ENCODE measurements at places on chromosomes 5 and 9.

DNA sequence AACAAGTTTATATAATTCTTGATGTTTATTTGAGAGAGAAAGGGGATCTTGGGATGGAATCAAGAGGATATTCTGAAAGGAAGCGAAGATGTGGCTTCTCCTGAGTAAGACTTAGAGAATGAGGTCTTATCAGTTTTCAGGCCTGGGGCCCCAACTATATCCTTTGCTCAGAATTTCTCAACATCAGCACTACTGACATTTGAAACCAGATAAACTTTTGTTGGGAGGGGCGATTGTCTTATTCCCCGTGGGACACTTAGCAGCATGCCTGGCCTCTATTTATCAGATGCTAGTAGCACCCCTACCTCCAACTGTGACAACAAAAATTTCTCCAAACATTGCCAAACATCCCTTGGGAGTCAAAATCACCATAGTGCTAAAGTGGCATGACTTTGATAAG is 567.7 kb downstream of the MAT2B start:
- DNase-seq = no peak

DNA sequence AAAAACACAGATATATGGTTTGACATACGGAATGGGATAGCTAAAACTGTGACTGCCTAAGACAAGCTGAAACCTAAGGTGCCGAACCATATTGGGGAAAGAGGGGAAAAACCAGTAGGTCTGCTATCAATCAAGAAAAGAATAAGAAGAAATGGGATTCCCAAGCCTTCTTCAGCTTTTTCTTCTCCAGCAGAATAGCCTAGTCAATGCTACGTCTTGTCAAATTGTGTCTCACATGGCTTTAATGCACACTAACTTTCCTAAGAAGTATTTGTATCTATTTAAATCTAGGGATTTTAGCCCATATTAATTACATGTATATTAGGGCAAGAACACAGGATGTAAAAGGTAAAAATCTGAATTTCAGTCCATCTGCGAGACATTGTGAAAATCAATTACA is 797 bp upstream of the FBXO38 start:
- no peak for DNase-seq

GRCh38 chr9:121404906-121405305 is 34.9 kb upstream of the STOM start:
- no peak for DNase-seq

- no peak for DNase-seq
These were observed 319.3 kb upstream of the RPS23 start for GRCh38 chr5:82597437-82597836.

- no peak for DNase-seq
These were observed 121.2 kb downstream of the GCNT1 start for GRCh38 chr9:76580188-76580587.

DNA sequence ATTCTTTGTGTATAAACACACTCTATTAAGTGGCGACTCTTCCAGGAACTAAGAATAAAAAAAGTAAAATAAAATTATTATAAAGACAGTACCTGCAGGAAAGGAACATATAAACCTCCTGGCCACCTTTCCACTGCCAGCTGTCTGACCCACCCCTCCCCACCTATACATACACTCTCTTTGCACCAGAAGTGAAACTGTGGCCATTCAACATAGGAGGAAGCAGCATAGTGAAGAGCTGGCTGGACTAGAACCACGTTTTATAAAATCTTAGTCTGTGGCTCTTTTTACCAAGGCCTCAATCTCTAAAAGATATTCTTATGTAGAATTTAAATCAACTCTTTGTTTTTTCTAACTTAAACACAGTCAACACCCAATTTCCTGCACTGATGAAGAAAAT is 289.6 kb downstream of the GABRB2 start:
- no peak for DNase-seq

DNA sequence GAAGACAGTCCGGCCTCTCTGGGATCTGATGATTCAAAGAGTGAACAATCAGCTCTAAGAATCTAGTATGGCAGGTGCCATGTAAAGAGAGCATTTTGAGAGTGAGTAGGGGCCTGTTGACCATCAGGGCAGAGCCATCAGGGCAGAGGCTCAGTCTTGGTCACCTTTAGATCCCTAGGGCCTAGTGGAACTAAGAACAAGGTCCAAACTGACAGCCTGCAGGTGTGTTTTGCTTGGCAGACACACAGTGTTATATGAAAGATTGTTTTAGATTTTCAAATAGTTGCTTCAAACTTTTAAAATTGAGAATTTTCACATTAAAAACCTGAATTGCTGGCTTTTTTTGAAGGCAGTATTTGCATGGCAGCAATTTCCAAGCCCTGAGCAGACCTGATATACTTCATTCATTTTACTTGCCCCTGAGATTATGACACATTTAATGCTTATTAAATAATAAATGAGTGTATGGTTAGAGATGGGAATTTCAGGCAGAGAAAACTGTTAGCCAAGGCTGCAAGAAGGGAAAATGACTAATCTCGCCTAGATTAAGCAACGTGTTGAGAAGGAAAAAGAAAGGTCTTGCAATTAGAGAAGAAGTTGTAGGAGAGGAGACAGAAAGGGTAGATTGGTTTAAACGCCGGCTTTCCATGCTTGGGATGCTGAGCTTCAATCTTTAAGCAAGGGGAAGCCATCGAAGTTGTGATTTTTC is 279.6 kb downstream of the ARRDC3 start:
- DNase-seq = no peak

GRCh38 chr9:38094165-38094564 is 25.1 kb upstream of the SHB start:
- DNase-seq = no peak

DNA sequence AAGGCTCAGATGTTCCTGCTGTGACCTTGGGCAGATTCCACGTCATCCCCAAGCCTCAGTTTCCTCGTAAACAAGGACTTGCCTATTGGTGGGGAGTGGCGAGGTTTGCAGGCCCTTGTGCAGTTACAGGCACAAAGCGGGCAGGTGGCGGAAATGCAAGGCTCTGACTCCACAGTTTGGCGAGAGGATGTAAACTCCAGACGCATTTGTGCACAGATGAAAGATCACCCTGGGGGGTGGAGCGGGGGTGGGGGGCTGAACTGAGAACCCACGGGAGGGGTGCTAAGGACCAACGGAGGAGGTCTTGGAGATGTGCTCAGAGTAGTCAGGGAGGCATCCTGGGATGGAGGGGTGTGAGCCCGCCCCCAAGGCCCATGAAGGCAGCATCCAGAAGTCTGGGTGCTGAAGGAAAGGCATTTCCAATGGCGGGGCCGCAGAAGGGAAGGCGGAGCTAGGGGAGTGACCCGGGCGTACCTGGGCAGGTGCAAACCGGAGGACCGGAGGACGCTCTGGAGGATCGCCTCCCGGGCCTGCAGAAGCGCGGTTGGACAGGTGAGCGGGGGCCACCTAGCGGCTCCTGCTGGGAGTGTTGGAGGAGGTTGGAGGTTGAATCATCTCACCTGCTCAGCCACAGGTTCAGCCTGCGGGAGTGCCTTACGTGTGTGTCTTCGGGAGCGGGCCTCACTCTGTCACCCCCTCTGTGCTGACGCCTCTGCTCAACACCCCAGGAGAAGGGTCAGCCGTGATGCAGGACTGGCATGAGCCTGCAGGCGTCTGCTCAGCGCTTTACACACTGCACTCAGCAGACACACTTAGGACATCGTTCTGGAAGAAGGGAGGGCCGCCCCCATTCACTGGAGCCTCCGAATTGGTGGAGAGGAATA is 1.9 kb upstream of the FIBCD1 start:
- DNase-seq = peak; percentile 65

- peak; percentile 23 for DNase-seq
These were observed 60.3 kb upstream of the NEK6 start for GRCh38 chr9:124197177-124198095.

- no peak for DNase-seq
These were observed 478.3 kb upstream of the ADAMTS16 start for GRCh38 chr5:4661836-4662235.

DNA sequence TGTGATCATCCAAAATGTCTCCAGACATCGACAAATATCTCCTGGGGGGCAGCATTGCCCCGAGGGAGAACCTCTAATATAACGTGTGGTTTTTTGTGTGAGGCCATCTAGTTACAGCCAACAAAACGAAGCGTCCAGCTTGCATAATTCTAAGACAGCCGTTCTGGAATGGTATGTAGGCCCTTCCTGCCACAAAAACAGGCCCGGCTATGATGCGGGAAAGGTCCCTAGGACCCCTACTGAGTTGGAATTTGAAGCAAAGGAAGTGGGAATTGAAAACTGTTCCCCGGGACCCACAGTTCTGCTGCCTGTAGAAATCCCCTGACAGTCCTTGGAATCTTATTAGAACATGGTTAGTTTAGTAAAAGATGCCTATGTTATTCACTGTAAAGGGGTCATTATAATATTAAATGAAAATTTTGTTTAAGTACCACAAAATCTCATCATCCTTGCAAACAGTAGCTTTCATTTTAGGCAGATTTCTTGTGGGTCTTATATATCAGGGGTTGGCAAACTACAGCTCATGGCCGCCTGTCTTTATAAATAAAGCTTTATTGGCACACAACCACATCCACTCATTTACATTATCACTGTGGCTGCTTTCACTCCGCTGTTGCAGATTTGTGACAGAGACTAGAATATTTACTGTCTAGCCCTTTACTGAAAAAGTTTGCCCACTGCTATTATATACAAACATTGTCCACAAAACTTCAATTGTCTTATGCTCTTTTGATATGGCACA is 70.7 kb downstream of the MSX2 start:
- DNase-seq = no peak

GRCh38 chr5:44809956-44810420 is 1.2 kb downstream of the MRPS30 start:
- no peak for DNase-seq

DNA sequence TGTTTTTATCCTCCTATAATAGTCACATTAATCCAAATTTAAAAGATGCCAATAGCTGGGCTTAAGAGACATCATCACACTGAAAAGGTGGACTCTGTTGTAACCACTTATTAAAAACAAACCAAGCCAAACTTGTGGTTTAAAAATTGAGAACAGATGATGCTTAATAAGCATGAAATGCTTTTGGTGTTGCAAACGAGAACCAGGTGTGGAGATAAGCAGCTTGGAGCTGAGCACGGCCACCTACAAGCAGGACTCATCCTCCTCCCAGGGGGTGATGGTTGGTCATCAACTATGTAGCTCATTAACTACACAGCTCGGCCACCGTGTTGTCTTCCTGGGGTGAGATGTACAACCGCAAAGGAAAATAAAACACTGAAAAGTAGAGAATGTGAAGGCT is 154.4 kb downstream of the NPR3 start:
- DNase-seq = no peak

DNA sequence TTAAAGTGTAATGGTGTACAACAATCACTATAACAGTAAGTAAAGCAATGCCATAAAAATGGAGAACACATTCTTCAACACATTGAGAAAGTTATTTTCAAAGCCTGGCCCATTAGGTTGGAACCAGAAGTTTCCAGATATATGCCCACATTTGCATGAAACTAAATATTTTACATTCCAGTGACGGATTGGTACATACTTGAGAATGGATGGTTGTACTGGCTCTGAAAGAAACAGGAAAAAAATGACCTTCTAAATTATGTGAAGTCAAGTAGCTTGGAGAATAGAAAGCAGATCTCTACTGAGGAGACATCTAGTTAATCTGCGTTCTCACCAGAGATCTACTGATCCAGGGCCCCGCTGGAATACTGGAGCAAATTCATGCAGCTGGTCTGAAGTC is 1037.0 kb downstream of the NR2F1-AS1 start:
- no peak for DNase-seq

- no peak for DNase-seq
These were observed 53.6 kb downstream of the GIN1 start for GRCh38 chr5:103066326-103066725.

DNA sequence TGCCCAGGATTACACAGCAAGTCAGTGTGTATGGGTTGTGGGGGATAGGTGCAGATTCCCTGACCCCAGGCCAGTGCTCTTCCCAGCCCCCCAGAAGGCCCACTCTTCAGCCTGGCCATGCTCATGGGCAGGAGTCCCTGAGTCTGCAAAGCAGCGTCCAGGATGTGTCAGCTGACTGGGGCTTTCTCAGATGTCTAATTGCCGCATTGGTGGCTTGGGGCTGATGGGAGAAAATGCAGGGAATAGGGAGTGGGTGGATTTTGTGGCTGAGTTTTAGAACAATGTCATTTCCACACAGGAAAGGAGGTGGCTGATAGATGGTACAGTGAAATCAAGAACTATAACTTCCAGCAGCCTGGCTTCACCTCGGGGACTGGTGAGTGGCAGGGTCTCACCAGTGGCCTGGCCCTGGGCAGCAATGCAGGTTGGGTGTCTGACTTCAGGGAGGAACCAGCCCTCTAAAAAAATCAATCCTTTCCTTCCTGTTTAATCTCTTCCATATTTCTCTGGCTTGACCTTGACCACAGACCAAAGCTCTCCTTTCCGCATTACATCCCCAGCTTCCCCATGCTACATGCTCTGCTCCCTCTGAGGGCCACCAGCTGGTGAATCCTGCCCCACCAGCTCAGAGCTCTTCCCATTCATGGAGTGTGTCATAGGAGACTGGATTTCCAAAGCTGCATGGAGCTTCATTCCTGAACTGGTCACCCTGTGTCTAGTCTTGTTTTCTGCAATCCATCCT is 14.2 kb downstream of the GLIPR2 start:
- no peak for DNase-seq

GRCh38 chr5:28164568-28164967 is 1126.2 kb upstream of the CDH9 start:
- DNase-seq = no peak

GRCh38 chr9:112505607-112506006 is 19.0 kb downstream of the KIAA1958 start:
- DNase-seq = no peak

GRCh38 chr5:171367424-171368370 is 20.0 kb upstream of the NPM1 start:
- no peak for DNase-seq

- DNase-seq = no peak
These were observed 11.0 kb downstream of the SPATA9 start for GRCh38 chr5:95671826-95672225.

DNA sequence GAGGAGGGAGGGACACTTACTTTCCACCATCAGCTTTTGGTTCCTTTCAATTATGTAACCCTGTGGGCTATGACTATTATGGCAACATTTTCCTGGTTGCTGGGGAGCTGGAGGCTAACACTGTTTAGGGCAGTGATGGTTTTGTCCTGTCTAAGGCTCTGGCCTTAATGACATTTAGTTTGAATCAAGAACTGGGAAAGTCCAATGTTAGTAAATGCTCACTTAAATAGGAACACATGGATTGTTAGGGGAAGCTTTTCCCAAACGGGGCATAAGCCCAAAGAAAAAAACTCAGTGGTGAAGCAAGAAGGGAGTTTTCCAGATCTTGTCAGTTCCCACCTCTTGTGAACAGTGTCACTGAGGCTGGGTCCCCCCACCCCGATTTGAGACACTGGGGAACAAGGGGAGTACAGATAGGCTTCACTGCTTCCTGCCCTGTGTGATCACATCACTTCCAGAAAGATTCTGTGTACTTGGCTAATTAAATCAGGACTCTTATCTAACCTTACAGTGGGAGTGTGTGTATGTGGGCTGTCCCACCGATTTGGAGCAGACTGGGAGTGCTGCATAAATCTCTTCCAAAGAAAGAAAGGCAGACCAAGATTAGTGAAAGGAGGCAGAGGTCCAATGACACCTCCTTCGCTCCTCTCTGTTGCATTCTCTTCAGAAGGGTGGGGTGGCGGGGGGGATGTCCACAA is 206.4 kb downstream of the PTTG1 start:
- no peak for DNase-seq
